Osteoblast (primary cell): ENCODE measurements at places on chromosomes 12 and 14.

DNA sequence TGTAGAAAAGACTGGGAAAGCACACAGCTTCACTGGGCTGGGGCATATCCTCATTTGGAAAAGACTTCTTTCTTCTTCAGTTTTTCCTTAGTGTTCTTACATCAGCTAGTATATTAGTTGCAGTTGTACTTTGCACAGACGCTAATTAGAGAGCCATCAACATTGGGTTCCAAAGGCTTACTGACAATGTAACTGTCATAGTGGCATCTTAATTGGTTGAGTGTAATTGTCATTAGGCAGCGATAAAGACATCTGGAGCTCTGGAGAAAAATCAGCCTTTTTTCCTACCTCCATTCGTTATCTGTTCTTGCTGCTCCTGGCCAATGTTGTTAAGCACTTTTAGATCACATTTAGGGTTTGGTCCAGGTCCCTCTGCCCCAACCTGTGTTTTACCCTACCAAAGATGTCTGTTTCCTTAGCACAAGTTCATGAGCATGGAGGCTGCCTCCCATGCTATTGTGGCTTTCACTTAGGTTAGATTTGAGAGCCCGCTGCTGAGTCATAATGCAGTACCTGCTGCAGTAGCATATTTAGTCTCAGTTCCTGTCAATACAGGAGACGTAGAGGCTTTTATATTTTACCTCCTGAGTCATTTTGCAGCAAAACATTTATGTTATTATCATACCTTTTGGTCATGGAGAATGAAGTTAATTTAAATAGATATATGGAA is 49.2 kb downstream of the FBXW8 start:
- no peak for DNase-seq

- DNase-seq = no peak
Measured at GRCh38 chr12:21962236-21962635, 21.0 kb upstream of the ABCC9 start.

DNA sequence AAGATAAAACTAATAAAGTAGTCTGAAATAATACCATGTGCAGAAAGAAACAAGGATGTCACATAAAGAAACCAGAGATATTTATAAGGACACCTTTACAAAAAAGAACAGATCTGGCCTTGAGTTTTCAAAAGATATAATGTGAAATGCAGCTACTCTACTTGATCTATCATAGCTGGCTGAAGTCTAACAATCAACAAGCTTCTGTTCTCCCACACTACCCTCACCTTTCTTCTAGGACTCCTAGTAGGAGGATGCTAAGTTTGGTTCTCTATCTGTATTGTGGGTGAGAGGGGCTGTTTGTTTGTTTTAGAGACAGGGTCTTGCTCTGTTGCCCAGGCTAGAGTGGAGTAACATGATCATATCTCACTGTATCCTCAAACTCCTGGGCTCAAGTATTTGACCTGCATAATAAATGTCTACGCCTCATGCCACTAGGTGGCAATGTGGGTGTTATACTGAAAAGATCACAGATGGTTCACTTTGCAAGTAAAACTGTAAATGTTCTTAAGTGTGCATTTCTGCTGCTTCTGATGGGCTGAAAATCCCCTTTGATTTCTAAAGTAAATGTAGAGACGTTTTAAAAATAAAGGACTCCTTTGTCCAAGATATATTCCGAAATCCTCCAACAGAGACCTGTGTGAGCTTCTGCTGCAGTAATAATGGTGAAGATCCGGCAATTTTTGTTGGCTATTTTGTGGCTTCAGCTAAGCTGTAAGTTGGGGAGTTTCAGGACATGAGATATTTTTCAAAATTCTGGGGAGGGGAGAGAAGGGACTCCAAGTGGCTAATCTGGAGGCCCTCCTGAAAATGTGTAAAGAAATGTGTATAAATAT is 269.3 kb downstream of the DAD1 start:
- DNase-seq = no peak

DNA sequence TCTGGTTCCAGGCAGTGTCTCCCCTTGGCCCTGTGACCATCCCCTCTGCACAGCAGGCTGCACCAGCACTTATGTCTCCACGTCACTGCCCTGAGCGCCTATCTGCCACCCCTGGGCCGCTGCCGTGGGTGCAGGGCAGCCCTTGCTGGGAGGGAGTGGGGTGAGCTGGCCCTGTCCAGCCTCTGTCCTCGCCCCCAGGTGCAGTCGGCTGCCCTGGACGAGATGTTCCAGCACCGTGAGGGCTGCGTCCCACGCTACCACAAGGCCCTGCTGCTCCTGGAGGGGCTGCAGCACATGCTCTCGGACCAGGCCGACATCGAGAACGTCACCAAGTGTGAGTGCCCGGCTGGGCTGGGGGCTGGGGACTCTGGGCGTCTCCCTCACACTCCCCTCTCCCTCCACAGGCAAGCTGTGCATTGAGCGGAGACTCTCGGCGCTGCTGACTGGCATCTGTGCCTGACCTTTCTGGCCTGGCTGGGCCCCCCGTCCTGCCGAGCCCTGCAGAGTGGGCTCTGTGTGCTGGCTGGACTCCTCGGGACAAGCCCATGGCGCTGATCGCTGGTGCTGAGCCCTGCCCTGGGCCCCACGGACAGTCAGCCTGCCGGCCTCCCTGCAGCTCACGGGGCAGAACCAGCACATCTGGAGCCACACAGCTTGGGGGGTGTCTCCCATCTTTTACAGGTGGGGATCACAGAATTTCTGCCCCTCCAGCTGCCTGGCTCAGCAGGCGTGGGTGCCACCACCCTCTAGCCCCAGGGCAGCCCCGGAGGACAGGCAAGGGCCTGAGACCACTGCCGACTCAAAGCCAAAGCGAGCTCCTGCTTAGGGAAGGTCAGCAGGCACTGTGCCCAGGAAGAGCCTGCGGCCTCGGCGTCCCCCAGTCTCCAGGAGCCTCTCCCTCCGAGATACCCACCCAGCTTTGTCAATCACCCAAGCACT is 7.9 kb upstream of the PUS1 start:
- peak; percentile 83 for DNase-seq

GRCh38 chr12:124551268-124552144 is 15.9 kb downstream of the NCOR2 start:
- no peak for DNase-seq
